ENCODE measurements at places on chromosomes 12 and 14.

DNA sequence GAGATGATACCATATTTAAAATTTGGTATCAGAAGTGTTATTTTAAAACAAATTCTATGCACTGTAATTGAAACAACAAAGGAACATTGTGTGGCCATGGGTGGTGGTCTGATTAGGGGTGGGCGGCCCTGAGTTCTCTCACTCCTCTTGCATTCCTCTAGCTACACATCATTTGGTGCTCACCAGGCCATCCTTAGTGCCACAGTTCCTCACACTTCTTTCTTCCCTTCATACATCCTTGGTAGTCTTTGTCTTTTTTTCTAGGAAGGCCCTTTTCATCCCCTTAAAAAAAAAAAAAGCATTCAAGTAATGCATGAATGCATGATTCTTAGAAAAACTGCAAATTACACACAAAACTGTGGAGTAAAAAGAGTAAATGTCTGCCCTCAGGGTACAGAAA is 2.4 kb upstream of the MANSC4 start:
- no peak for DNase-seq

GRCh38 chr12:101230547-101230946 is 20.5 kb upstream of the SLC5A8 start:
- DNase-seq, result no peak

GRCh38 chr12:40788276-40788675 is 96.0 kb downstream of the CNTN1 start:
- DNase-seq, result no peak

DNA sequence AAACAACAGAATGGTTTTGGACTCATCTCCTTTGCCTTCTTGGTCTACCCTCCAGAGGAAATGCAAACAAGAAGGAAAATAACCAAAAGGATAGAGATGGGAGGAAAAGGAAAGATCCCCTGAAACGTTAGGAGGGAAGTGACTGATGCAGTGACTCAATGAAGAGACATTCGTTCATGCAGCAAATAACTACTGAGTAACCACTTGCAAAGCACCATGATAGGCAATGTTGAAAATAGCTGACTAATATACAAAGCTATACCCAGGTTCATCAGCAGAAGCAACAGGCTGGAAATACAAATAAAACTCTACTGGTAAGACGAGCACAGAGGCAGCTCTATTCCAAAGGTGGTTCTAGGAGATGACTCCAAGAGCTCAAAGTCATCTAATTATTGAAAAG is 41.8 kb downstream of the R3HDM2 start:
- no peak for DNase-seq

DNA sequence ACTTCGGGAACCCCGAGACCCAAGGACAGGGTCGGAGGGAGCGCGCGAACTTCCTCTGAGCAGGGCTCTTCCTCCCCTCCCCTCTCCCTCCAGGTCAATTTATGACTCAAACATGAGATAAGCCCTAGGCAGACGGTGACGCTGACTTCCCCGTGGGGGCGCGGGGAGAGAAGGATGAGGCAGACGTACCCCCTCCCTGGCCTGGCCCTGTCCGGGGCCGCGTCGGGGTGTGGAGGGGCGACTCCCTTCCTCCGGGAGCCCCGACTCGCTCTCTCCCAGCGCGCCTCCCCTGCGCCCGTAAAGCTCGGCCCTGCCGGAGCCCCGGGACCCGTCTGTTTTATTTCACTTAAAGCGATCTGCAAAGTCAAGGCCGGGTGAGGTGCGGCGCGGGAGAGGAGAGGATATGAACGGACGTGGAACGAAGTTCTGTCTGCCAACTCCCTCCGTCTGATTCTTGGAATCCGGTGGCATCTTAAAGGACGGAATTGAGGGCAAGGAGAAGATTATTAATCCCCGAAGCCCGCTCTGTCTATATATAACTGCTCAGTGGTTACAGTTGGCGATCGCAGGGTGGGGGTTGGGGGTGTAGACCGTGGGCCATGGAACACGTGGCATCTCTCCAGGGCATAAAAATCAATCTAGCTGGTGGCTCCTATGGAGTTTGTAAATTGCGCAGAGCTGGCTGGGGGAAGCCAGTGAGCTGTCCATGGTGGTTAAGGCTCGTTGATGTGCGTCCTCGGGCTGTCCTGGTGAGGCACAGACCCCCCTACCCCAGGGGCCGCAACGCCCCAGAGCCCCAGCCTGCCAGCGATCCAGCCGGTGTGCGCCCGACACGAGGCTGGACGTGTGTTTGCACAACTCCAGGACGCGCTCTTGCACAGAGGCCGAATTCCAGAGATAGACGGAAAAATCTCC is 2.9 kb upstream of the PTHLH start:
- DNase-seq, result no peak

DNA sequence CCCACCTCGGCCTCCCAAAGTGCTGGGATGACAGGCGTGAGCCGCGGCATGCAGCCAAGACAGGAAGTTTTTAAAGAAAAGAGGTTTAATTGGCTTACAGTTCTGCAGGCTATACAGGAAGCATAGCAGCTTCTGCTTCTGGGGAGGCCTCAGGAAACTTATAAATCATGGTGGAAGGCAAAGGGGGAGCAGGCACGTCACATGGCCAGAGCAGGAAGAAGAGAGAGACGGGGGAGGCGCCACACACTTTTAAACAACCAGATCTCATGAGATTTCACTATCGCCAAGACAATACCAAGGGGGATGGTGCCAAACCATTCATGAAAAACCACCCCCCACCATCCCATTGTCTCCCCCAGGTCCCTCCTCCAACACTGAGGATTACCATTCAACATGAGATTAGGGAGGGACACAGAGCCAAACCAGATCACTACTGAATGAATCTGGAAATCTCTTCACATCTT is 14.1 kb downstream of the CCDC63 start:
- no peak for DNase-seq

All from T-helper 1 cell (primary cell).